ENCODE measurements at places on chromosomes 5 and 9.

- DNase-seq: no peak
Measured at GRCh38 chr9:135885100-135885853, 22.1 kb downstream of the CAMSAP1 start.

- peak; percentile 45 for DNase-seq
Measured at GRCh38 chr5:14168144-14168792, 25.1 kb downstream of the TRIO start.

DNA sequence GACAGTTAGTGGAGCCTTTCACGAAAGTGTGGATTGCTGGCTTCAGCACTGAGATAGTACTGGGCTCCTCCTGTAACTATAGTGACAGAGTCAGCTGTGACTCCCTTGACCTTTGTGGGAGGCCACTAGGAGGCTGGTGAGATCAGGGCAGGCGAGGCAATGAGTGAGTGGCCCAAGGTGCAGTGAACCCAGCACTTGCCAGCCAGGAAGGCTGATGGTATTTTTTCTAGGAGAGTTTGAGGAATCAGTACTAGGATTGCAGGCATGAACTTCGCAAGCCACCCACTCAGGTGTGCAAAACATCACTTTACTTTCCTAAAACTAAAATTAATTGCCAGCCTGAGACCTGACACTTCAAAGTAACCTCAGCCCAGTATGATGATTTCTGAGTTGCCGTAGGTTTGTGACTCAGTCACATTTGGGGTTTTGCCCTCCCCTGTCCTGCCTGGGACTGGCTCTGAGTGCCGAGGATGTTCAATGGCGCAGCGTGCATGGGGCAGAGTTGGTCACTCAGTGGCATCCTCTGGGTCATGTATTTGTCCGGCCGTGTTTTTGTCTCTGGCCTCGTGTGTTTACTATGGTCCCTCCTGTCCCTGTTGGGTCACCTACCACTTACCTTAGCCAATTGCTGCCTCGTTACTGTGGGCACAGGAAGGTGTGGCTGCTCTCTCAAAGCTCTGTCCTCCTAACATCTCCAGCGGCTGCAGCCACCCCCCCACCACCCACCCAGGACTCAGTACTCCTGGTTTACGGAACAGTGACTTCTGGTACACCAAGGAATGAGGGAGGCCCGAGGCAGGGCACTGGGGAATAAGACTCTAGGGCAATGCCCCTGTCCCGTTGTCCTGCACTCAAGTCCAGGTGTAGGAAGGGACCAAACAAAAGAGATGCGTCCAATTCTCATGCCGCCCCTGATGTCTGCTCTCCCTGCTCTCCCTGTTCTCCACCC lies 67.2 kb downstream of the IL31RA start:
- DNase-seq: no peak

- DNase-seq: no peak
Measured at GRCh38 chr5:113085880-113086409, 109.3 kb downstream of the DCP2 start.

DNA sequence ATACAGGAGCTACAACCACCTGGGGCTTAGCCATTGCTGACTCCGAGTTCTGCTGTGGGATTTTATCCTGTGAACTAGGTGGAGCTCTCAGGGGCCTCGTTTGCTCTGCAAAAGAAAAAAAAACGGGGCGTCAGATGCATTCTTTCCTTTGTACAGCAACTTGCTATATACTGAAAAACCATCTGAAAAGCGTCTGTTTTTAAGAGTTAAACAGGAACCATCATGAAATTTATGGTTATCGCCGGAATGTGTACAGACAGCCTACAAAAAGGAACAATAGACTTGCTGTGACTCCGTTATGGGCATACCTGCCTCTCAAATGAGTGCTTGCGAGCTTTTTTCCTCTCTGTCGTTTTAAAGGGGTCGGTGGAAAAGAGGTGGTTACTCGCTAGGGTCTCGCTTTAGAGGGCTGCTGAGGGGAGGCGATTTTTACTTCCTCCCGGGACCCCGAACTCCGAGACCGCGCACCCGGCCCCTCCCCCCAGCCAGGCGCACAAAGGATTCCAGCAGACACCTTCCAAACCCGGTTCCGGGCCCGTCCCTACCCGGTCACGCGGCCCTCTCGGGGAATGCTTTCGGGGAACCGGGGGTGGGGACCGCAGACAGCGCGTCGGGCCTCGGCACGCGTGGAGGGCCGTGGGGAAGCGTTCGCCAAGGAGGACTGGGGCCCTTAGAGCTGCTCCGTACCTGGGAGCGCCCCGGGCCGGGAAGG lies 826 bp downstream of the PAIP1 start:
- DNase-seq: peak; percentile 57

DNA sequence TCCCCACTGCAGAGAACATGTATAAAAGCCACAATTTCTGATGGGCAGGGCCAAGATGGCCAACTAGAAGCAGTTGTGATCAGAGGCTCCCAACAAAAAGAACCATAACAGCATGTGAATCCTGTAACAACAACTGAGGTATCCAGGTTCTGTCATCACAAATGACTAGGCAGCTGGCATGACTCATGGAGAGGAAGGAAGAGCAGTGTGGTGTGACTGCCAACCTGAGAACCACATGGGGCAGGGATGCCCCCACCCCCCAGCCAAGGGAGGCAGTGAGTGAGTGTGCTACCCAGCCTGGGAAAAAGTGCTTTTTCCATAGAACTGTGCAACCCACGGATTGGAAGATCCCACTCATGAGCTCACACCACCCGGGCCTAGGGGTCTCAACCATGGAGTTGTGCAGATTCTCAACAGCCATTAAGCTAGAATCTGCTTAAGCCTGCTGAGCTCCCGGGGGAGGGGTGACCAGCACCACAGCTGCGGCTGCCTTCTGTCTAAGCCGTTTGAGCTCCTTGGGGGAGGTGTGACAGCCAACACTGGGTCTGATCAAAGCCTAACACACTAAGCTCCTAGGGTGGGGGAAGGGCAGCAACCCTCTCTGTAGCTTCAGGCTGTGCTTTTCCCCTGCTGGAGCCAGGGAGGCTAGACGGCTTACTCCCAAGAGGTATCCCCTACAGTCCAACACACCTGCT lies 80.1 kb upstream of the DMAC1 start:
- no peak for DNase-seq

GRCh38 chr9:78207319-78207718 lies 28.6 kb upstream of the CEP78 start:
- no peak for DNase-seq

DNA sequence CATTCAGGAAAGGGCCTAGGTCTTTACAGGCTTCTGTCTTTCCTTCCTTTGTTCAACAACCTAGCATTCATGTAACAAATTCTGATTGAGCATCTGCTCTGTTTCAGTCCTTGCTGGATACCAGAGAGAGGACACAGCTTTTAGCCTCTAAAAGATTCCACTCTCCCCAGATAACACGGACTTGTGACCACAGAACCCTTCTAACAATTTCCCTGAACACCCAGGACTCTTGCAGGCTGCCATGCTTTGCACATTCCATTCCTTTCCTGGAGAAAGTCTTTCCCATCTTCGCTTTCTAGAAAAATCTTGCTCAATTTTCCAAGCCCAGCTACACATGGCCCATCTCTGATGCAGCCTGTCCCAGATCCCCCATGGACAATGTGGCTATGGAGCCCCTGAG lies 310.9 kb downstream of the ACTL7B start:
- DNase-seq: no peak

DNA sequence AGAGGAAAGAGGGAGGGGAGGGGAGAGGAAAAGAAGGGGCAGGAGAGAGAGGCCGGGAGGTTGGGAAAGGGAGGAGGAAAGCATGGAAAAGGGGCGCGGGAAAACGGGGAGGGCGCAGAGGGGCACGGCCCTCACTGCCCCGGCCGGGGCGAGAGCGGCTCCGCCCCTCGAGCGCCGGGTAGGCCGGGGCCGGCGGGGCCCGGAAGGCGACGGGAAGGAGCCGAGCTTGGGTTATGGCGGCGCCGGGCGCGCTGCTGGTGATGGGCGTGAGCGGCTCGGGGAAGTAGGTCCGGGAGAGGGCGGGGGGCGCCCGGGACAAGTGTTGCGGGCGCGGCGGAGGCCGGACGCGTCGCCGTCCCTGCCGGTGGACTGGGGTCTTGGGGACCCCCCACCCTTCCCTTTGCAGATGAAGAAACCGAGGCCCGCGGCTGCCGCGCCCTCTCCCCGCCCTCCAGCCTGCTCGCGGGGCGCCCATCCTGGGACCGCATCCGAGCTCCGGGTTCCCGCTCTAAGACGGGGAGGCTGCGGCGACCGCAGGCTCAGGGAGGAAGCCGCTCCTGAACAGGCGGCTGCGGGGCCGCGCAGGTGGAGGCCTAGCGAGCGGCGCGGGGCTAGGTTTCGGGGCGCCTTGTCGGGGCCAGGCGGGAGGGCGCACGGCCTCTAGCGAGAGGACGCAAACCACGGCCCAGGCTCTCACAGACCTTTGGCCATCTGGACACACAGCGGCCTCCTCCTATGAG lies at the start of gene IDNK:
Gene IDNK, plus strand, starts transcription at position 205 of the 740 bp plus-strand sequence. Its CDS starts 29 bp downstream, at position 234.
- DNase-seq: peak; percentile 86

DNA sequence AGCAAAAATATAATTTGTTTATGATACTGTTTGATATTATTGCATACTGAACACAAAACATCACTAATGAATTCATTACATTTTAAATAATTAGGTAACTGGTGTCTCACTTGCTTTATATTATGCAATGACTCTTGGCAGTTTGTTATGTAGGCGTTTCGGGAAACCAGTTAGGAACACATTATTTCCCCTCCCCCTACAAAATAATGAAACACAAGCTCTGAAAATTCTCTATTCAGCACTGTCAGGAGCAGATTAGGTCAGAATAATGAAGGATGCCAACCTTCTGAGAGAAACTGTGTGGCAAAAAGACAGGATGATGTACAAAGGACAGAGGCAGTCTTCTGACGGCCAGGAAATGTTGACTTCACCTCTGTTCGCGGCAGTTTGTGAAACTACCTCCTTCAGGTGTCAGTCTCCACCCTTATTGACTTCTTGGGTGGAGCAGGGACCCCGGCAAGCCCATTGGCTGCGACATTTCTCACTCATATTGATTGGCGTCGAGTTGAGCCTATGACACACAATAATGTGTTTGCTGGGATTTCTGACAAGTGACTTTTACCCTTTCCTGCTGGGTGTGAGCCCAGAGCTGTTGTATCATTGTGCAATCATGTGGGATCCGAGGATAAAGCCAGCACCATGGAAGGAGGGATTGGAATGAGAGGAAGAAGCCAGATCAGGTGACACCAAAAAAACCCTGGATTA lies 33.9 kb downstream of the SH3PXD2B start:
- DNase-seq: peak; percentile 34

GRCh38 chr9:8823131-8823895 lies 1023.7 kb upstream of the DMAC1 start:
- no peak for DNase-seq

- DNase-seq: no peak
Measured at GRCh38 chr5:104266161-104266560, 703.6 kb upstream of the NUDT12 start.

DNA sequence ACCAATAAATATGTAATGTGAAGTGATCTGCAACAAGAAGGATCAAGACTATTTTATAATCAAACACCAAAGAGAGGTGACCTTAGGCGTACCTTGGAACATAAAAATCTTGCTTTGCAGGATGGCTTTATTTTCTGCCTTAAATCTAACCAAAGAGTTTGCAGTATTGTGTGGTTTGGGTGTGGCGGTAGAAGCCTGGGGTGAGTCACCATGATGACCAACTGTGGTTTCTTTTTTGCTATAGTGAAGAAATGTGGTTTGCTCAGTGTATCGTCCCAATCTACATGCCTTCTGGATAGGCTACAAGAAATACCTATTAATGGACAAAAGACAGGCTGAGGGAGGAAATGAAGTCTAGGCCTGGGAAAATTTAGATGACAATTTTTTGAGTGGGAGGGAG lies 5.1 kb upstream of the CAST start:
- peak; percentile 66 for DNase-seq

GRCh38 chr5:90135779-90136378 lies 273.7 kb downstream of the CETN3 start:
- DNase-seq: no peak

GRCh38 chr5:67612961-67613360 lies 416.4 kb upstream of the CD180 start:
- no peak for DNase-seq
